ENCODE measurements at places on chromosomes 5 and 9.

DNA sequence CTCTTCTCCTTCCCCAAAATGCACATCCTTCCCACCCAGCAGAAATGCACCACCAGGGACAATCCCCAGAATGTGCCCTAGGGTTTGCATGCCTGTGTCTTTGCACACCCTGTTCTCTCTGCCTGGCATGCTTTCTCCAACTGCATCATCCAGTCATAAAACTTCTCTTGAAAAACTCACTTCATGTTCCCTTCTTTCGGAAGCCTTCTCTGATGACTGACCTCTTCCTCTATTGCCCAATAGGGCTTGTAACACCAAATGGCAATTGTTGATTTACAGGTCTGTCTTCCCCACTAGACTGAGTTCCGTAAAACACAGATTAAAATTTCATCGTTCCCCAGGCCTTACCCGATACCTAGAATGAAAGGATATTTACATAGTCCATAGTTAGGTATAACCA, 83.1 kb upstream of the SPOCK1 start:
- DNase-seq: peak; percentile 48

DNA sequence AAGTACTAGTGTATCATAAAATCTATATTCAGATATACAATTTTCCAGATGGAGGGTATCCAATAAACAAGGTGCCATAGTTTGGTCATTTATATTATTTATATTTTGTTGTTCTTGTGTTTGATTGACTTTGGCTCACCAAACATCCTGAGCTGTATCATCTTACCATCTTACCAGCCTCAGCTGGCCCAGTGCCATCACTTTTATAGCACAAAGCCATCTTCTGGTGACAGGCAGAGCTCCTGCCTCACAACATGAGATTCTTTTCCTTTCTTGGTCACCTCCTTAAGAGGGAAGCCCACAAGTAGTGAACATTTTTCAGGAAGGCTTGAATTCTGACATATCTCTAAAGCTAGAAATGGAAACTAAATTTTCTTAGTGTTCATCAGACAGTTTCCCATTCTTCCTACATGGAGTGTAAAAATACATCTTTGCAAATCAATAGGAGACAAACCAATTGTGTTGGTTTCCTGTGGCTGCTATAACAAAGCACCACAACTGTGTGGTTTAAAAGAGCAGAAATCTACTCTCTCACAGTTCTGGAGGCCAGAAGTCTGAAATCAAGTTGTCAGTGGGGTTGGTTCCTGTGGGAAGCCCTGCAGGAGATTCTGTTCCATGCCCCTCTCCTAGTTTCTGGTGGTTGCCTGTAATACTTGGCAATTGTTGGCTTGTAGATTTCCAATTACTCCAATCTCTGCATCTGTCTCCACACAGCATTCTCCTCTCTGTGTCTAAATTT, 341.8 kb downstream of the MAN2A1 start:
- peak; percentile 28 for DNase-seq

GRCh38 chr5:116865651-116866050, 291.0 kb upstream of the SEMA6A start:
- DNase-seq: no peak

GRCh38 chr5:172586125-172587060, 54.7 kb upstream of the NEURL1B start:
- DNase-seq: no peak

DNA sequence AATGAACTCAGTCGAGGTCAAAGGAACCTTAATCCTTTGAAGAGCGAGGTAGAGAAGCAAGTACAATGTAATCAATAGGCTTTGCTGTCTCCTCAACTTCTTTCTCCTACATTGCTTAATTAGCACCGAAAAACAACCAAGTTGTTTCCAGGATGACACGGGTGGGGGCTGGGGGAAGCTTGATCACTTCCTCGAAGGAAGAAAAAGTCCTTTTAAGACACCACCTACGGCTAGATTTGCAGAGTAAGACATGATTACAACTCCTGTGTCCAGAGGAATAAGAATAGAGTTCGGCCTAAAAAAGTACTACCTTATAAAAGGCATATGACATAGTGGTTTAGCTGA, 811 bp upstream of the ARRDC3 start:
- peak; percentile 62 for DNase-seq

- DNase-seq: no peak
These were observed 381.6 kb downstream of the EFNA5 start for GRCh38 chr5:107289030-107289714.

DNA sequence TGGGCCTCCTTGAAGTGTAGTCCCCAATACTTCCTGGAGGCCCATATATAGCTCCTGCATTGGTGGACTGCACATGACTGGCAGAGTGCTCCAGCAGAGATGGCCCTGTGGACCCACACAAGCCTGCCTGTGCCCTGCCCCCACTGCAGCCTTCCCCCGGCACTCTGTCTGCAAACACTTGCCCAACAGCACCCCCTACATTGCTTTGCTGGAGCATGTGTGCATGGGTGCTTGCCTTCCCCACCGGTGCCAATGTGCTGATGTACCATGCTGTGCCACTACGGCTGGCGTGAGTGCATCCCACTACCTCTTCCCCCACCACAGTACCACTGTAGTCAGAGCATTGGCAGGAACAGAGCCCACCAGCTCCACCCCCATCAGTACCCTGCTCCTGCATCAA, 563.6 kb upstream of the CTNND2 start:
- no peak for DNase-seq

GRCh38 chr5:150270541-150271295, 18.9 kb downstream of the CAMK2A start:
- DNase-seq: no peak

GRCh38 chr5:131218392-131218791, 45.5 kb upstream of the CDC42SE2 start:
- DNase-seq: no peak

- DNase-seq: no peak
These were observed 22.4 kb downstream of the NRG2 start for GRCh38 chr5:140020601-140021177.

- no peak for DNase-seq
These were observed 291.9 kb downstream of the DMAC1 start for GRCh38 chr9:7507566-7508270.

DNA sequence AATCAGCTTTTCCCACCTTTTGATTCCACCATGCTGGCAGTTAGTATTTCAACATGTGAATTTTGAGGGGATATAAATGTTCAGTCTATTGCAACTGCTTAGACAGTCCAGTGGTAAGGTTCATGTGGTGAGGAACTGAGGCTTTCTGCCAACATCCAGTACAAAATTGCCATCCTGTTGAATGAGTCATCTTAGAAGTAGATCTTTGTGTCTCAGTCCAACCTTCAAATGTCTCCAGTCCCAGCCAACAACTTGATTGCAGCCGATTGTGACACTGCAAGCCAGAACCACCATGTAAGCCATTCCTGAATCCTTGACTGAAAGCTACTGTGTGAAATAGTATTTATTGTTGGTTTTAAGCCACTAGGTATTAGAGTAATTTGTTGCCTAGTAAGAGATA, 331.5 kb upstream of the GRIN3A start:
- no peak for DNase-seq

- no peak for DNase-seq
These were observed 114.3 kb upstream of the PAPPA start for GRCh38 chr9:116039312-116039711.

DNA sequence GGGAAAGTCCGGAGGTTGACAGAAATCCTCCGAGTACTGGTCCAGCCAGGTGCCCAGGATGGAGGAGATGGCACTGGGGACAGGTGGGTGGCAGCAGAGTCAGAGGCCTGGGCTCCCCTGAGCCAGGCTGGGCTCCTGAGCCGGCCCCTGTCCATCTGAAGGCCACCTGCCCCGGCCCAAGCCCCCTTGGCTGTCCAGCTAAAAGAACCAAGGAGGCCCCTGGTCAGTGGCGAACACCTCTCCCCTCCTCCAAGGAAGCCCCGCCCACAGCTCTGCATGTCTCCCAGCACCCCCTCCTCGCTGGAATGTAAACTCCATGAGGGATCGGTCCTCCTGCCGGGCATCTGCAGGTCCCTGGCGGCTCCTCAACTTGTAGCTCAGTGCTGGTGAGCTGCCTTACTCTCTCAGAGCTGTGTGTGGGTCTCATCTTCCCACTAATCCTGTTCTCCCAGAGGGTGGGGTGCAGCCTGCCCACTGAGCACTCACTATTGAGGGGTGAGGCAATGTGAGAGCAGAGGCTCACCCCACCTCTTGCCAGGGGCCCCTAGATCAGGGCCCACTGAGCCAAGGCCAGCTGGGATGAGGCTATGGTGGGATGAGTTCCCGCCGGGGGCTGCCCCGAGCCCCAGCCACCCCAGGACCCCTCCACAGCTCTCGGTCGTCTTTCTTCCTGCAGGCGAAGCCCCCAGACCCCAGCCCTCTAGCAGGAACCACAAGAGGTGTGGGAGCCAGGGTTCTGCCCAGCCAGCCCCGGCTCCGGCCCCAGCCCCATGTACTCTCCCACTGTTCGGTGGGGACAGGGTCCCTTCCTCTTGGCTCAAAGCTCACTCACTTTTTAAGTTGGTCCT, 12.0 kb downstream of the RALGDS start:
- DNase-seq: no peak

- no peak for DNase-seq
These were observed 9.5 kb downstream of the ASS1 start for GRCh38 chr9:130454096-130454811.

- no peak for DNase-seq
These were observed 67.5 kb downstream of the HSPA4 start for GRCh38 chr5:133119233-133119711.

- DNase-seq: no peak
These were observed 156.0 kb downstream of the OLFM1 start for GRCh38 chr9:135243201-135244190.

DNA sequence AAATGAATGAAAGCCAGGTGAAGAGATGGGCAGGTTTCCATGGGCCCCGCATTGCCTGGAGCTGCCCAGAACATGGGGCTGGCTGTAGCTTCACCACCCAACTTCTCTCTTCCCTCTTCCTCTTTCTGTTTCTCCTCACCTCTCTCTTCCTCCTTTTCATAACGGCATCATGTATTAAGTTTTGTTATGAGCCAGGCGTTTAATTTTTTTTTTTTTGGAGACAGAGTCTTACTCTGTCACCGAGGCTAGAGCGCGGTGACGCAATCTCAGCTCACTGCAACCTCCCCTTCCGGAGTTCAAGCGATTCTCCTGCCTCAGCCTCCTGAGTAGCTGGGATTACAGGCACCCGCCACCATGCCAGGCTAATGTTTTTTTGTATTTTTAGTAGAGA, 13.0 kb upstream of the SPINK4 start:
- DNase-seq: peak; percentile 75

- no peak for DNase-seq
These were observed 1985.5 kb upstream of the CDH6 start for GRCh38 chr5:29208024-29208423.

DNA sequence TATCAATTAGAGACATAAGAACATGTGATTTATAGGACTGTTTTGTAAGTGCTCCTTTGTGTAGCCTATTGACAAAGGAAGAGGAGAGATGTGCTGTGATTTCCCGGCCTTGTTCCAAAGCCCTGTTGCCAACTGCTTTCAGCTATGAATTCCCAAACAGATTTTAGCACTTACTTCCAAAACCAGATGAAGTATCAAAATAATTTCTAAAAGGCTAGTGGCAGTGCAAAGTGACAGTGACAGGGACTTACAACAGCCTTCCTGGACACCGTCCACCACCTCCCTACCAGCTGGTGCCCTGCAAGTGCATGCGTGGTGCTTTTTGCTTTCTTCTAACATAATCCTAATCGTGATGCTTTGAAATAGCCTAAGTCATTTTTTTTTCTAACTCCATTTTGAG, 254.1 kb upstream of the ACTBL2 start:
- no peak for DNase-seq

DNA sequence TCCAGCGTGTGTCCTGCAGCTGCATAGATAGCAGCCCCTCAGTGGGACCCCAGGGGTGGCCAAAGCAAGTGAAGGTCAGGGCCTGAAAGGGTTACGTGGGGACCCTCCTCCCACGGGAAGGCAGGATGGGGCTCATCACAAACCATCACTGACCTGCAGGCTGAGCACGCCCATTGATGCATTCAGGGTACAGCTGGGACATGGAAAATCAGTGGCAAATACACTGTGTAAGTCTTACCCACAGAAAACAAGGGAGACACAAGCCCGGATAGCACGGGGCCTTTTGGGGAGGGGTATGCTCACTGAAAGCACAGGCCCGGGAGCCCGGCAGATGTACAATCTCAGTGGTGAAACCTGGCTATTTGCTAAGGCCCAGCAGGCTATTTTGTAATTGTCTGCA, 49.1 kb downstream of the SEMA4D start:
- no peak for DNase-seq

GRCh38 chr5:73031839-73032238, 76.0 kb downstream of the FCHO2 start:
- peak; percentile 5 for DNase-seq

- no peak for DNase-seq
These were observed 4.5 kb downstream of the BRD9 start for GRCh38 chr5:887947-888637.

Measured in hematopoietic multipotent progenitor cell treated with erythropoietin and hydrocortisone succinate and interleukin-3 and kit ligand, for 4 days (in vitro differentiated cells).